ENCODE measurements at places on chromosomes 5 and 9. TPM values are rescaled to one million over a fixed set of nuclear protein-coding genes. Genes with fewer than 3 reads are reported as not detected.

BHMT gene
- 0.25 TPM for total RNA-seq

SPOCK1 gene
- 93.4 TPM for total RNA-seq

FAM221B gene
- total RNA-seq, result not detected

PCA3 gene
- 0.49 TPM for total RNA-seq

LOX gene
- total RNA-seq, result 5.9 TPM

SPATA31C1 gene
- total RNA-seq, result not detected

WASHC1 gene
- 5.2 TPM for total RNA-seq

DEPDC1B gene
- total RNA-seq, result 9.3 TPM

AQP7 gene
- not detected for total RNA-seq

CBY3 gene
- total RNA-seq, result not detected

FCN1 gene
- 0.98 TPM for total RNA-seq

LPAR1 gene
- 13.0 TPM for total RNA-seq

PCDHB11 gene
- total RNA-seq, result 8.9 TPM

PTGDS gene
- 103 TPM for total RNA-seq

GADD45G gene
- total RNA-seq, result 5.9 TPM

FSTL4 gene
- total RNA-seq, result 0.98 TPM

FOXD4L5 gene
- not detected for total RNA-seq

ADGRD2 gene
- 0.25 TPM for total RNA-seq

ZDHHC11B gene
- total RNA-seq, result 3.9 TPM

HBEGF gene
- 14.3 TPM for total RNA-seq

PCDHA1 gene
- total RNA-seq, result 6.6 TPM

PHF24 gene
- total RNA-seq, result 25.6 TPM

CKS2 gene
- 15.7 TPM for total RNA-seq

TSLP gene
- under 0.01 TPM for total RNA-seq

MAT2B gene
- total RNA-seq, result 28.8 TPM

PCDHGA11 gene
- total RNA-seq, result 19.7 TPM

HAVCR1 gene
- 0.25 TPM for total RNA-seq

PCDHGA9 gene
- total RNA-seq, result 12.8 TPM
